Inflammatory macrophage (primary cell): ENCODE measurements at places on chromosomes 7 and 10.

DNA sequence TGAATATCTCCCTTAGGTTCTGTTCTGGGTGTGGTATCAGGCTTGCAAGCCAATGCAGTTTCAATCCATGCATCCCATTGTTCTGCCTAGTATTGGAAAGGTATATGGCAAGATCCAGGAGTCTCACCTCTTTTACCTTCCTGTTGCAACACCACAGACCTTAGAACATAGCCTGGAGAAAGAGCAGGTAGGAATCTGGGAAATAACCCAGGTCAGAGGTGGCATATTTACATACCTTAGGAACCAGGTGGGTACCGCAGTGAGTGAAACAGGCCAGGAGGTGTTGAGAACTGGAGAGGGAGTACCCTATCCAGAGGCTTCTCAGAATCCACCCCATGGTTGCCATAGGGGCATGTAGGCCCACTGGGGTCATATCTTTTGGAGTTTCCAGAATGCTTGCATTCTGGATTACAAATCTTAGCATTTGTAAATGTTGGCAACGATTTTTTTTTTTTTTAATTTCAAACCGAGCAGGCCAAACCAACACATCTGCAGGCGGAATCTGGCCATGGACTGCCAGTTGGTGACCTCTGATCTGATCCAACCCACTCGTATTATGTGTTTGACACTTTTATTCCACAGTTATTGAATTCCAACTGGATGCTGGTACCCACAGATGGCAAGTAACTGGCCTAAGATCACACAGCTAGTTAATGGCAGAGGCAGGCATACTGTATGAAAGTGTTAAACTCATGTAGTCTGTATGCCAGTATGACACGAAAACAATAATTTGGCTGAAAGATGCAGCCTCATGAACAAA lies 180.3 kb upstream of the TCF7L2 start:
- DNase-seq, result no peak

- no peak for DNase-seq
These were observed 220.3 kb downstream of the RPS24 start for GRCh38 chr10:78254013-78254412.

GRCh38 chr10:15796762-15797161 lies 63.5 kb downstream of the MINDY3 start:
- DNase-seq, result no peak

DNA sequence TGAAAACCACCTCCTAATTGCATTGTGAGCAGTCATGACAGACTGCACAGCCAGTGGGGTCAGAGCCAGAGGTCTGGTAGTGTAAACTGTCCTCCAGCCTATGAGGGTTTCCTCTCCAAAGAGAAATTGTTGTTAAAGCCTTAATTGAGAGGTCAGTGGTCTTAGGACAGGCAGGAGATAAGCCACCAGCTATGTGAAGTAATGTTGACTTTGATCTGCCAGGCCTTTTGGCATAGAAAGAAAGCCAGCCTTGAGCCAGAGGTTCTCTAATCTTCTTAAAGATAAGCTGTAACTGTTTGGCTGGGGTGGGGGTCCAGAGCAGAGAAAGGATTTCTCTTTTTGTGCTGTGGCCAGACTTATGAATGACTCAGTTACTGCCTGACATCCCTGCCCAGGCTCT lies 248.4 kb downstream of the WDR11 start:
- DNase-seq, result no peak

DNA sequence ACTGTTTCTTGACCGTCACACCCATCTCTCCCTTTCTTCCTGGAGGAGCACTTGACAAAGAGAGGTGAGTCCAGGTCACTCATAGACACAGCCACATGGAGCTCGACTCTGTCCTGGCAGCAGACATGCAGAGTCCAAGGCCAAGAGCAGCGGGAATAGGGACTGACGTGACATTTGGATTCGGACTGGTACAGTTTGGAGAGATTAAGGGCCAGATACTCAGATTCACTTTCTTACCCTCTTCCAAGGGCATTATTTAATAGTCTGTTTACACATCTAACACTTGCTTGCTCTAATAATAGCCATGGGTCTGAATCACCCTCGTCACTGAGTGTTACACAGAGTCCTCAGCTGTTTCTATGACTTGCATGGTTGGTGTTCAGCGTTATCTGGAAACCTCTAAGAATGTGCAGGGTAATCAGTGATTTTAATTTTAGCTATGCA lies 39.2 kb upstream of the OTUD1 start:
- no peak for DNase-seq

GRCh38 chr7:37441386-37441760 lies 7.3 kb downstream of the ELMO1 start:
- DNase-seq, result peak; percentile 53

DNA sequence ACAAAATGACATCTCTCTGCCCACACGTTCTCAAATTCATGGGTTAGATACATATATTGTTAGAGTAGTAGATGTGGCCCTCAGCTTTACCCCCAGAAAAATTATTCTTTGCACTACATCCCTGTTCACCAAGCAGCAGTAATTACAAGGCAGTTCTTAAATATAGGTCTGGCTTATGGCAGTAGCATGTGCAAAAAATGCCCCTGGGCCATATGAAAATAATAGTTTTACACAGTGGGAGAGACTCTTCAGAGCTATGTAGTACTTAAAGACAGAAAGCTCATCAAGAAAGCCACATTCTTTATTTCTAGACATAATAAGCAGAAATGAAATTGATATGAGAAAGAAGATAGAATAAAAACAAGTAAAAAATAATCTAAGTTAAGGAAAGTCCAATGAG lies 196.3 kb upstream of the FOXP2 start:
- DNase-seq, result no peak
